ENCODE measurements at places on chromosomes 11 and 22.

- DNase-seq = no peak
Measured at GRCh38 chr11:96284917-96285316, 58.1 kb downstream of the MAML2 start.

DNA sequence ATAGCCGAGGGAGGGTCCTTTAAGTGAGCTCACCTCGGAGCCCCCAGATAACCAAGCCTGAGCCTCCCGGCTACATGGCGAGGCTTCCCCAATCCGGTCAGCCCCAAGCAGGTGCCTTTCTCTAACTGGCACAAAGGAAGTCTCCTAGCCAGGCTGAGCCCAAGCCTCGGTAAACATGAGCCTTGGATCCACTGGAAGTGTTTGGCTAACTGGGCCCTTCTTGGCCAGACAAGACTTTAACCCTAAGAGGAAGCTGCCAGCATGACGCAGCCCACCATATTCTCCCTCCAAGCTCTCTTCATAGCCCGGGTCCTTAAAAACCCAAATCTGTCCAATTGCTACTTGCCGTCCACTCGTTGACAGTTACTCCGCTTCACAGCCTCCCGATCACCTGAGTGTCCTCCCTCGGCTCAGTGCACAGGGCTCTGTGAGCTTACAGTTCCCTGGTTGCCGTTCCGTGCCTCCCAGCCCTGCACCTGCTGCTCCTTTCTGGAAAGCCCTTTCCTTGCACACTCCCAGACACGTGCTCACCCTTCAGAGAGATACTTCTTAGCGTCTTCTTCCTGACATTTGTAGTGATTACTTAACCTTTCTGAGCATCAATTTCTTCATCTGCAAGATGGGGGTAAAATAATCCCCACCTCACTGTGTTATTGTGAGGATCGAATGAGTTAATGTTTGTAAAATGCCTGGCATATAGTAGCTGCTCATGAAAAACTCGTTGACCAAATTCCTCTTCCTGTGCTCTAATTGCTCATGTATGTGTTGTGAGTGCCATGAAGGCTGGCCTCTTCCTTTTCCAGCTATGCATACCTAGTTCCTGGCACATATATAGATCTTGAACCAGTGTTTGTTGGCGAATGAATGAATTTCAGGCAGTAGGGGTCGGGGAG lies 25.6 kb downstream of the TXN2 start:
- DNase-seq = no peak

DNA sequence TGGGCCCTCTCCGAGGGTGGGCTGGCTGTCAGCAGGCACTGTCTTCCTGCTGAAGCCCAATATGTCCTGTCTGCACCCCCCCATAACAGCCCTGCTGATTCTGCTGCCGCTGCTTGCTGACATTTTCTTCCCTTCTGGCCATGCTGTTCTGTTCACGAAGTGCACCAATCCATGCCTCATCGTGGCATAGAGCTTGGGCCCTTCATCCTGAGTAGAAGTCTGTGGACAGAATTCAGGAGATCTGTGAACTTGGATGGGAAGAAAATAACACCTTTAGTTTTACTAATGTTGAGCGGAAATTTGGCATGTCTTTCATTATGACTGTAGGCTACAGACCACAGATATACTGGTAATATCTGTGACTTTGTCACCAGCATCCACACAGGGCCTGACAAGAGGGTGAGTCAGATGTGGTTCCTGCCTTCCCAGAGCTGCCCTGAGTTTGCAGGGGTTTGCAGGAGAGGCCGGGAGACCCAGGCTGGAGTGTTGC lies 14.1 kb upstream of the KIAA0930 start:
- peak; percentile 34 for DNase-seq

- DNase-seq = no peak
Measured at GRCh38 chr22:30871391-30872284, 96.9 kb downstream of the MORC2 start.

GRCh38 chr11:111324277-111324720 lies 26.0 kb downstream of the POU2AF3 start:
- no peak for DNase-seq

DNA sequence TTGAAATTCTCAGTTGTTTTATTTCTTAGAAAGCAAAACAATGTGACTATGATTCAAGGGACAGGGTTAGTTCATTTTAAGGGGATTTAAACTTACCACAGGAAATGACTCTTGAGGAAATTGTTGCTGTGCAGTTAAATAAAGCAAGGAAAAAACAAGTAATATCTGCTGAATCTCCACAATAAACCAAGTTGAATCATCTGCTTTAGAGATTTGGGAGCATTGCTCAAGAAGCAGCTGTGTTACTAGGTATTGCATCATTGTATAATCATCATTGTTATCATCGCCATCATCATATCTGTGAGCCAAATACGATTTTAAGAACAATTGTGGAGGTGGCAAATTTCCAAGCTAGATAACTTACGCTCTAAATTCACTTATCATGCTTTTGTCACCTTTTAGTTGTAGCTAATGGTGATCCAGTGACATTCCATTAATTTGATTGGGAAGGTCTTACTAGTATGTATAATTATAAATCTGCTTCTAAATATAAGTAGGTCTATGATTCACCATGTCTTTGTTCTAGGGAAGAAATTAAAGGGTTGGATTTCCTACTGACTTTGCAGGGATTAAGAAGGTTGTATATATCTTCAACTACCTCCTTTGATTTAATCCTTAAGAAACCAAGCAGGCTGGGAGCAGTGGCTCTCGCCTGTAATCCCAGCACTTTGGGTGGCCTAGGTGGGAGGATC lies 19.9 kb downstream of the MMP10 start:
- no peak for DNase-seq

Data from CD4-positive, alpha-beta T cell treated with Interleukin-2 at 100 ng/mL for 4 hours (primary cell).